Type B pancreatic cell (in vitro differentiated cells): ENCODE measurements at places on chromosomes 6 and 20. TPM values are rescaled to one million over a fixed set of nuclear protein-coding genes. Genes with fewer than 3 reads are reported as not detected.

- no peak overlapping the region for H3K27ac ChIP-seq
- H3K4me1 ChIP-seq = peaks cover 13% of the 10 kb centered on the region
- no peak overlapping the region for H3K4me3 ChIP-seq
- no peaks in the 10 kb centered on the region for H3K36me3 ChIP-seq
Measured at GRCh38 chr20:60691966-60692615, 560.0 kb upstream of the CDH4 start.

- peaks cover 6% of the 10 kb centered on the region for H3K27me3 ChIP-seq
- H3K4me1 ChIP-seq = no peaks in the 10 kb centered on the region
- H3K36me3 ChIP-seq = no peaks in the 10 kb centered on the region
- H3K27ac ChIP-seq = no peak overlapping the region
Measured at GRCh38 chr6:14002176-14002947, 77.6 kb downstream of the RNF182 start.

GRCh38 chr20:3998998-3999397, 16.4 kb downstream of the RNF24 start:
- H3K36me3 ChIP-seq = peaks cover 2% of the 10 kb centered on the region
- peaks cover 15% of the 10 kb centered on the region for H3K4me1 ChIP-seq
- H3K27me3 ChIP-seq = no peaks in the 10 kb centered on the region
- DNase-seq = no peak
- H3K27ac ChIP-seq = no peak overlapping the region

The COL9A1 gene
- total RNA-seq = 0.31 and 16.9 TPM in 2 replicates

GRCh38 chr6:16248271-16248853, 10.0 kb downstream of the GMPR start:
- no peak for DNase-seq
- H3K36me3 ChIP-seq = peaks cover 4% of the 10 kb centered on the region
- H3K27me3 ChIP-seq = peaks cover 16% of the 10 kb centered on the region

DNA sequence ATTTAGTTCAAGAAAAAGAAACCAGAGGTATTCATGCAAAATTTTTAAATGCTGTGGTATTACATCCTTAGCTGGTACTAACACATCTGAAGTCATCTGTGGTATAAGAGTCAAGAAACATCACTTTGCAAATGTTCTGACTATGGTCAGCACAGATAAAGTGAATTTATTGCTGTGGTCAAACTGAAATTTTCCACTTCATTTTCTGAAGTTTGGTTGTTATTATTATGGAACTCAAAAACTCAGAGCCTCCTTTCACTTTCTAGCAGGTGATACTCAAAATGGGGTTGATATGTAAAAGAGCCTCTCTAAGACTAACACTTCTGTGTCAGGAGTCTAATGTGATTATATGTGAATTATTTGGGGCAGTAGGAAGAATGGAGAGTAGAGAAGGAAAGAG, 257.8 kb downstream of the RNGTT start:
- no peak overlapping the region for H3K27ac ChIP-seq
- H3K27me3 ChIP-seq = no peaks in the 10 kb centered on the region
- no peak for DNase-seq
- H3K36me3 ChIP-seq = peaks cover 8% of the 10 kb centered on the region
- no peak overlapping the region for H3K4me3 ChIP-seq

The ATP6V1G2 gene
- 1.6 and 5.9 TPM in 2 replicates for total RNA-seq

The DEFB127 gene
- total RNA-seq = not detected in 2 replicates

The PRKN gene
- total RNA-seq = 1.3 and 6.2 TPM in 2 replicates

GRCh38 chr6:111530667-111531066, 47.6 kb upstream of the REV3L start:
- H3K27ac ChIP-seq = no peak overlapping the region
- DNase-seq = no peak
- H3K27me3 ChIP-seq = no peaks in the 10 kb centered on the region
- peaks cover 12% of the 10 kb centered on the region for H3K36me3 ChIP-seq
- peaks cover 6% of the 10 kb centered on the region for H3K4me1 ChIP-seq

The SLC22A16 gene
- total RNA-seq = not detected in 2 replicates

GRCh38 chr6:31978831-31979230, 3.0 kb upstream of the C4A start:
- no peak overlapping the region for H3K27ac ChIP-seq
- DNase-seq = no peak
- H3K36me3 ChIP-seq = peaks cover 4% of the 10 kb centered on the region
- H3K4me3 ChIP-seq = no peak overlapping the region
- H3K27me3 ChIP-seq = no peaks in the 10 kb centered on the region

DNA sequence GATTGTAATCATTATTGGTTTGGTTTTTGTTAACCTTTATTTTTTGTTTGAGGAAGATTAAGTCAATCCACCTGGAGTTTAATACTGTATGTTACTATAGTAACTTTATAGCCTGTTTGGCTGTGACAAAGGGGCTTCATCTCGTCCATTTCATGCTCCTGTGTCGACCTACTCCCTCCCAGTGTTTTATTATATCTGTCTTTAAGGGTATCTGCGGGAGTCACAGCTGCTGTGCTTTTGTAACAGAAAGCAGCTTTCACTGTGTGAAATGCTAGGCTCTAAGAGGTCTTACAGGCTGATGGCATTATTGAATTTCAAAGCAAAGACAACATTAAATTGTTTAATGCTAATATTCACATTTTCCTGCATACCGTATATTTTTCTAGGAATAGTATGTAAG, 698.0 kb upstream of the POU3F2 start:
- no peaks in the 10 kb centered on the region for H3K36me3 ChIP-seq
- H3K4me1 ChIP-seq = peaks cover 6% of the 10 kb centered on the region
- H3K4me3 ChIP-seq = no peak overlapping the region
- H3K27me3 ChIP-seq = no peaks in the 10 kb centered on the region
- no peak overlapping the region for H3K27ac ChIP-seq

The KIAA1755 gene
- 4.7 TPM in 1 of 2 replicates, not detected in the other for total RNA-seq

The PROKR2 gene
- total RNA-seq = 4.8 and 5.9 TPM in 2 replicates

DNA sequence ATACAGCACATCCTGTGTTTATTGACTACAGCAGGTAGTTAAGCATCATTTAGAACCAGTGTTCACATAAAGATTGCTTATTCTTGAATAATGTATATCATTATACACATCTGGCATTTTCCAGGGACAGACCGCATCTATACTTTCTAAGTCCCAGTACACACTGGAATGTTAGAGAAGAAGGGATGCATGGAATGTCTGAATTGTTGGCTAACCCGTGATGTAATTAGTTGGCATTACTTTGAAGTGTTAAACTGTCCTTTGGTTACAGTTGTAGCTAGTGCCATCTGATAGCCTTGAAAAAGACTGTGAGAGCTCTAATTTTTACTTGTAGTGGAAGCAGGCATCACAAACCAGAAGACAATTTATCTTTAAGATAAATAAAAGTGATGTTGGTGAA, 29.8 kb upstream of the MCHR2 start:
- H3K36me3 ChIP-seq = no peaks in the 10 kb centered on the region
- H3K4me3 ChIP-seq = no peak overlapping the region
- no peak overlapping the region for H3K27ac ChIP-seq
- no peak for DNase-seq

- no peak for DNase-seq
- H3K36me3 ChIP-seq = no peaks in the 10 kb centered on the region
- H3K4me1 ChIP-seq = peaks cover 15% of the 10 kb centered on the region
- no peak overlapping the region for H3K4me3 ChIP-seq
Measured at GRCh38 chr20:11119573-11119972, 445.8 kb upstream of the JAG1 start.
